Spinal cord (tissue), 10 donors: ENCODE measurements at places on chromosomes 5 and 9.

- DNase-seq = no peak
These were observed 27.7 kb downstream of the ZNF131 start for GRCh38 chr5:43148417-43148816.

- no peak for DNase-seq
These were observed 210.1 kb downstream of the ZNF608 start for GRCh38 chr5:124536333-124536732.

DNA sequence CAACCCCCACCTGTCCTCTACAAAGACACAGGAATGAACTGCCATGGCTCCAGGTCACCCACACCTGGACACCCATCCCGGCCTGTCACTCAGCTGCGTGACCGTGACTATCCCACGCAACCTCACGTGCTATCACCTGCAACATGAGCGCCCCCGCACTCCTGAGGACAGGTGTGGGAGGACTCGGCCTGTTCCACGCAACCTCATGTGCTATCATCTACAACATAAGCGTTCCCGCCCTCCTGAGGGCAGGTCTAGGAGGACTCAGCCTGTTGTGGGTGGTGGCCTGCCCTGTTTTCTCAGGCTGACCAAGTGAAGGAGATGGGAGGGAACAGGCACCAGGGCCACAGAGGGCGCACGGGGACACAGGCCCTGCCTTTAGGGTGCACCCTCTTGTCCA, 4.1 kb downstream of the QSOX2 start:
- no peak for DNase-seq

- DNase-seq = no peak
These were observed 10.2 kb downstream of the PRKAA1 start for GRCh38 chr5:40787986-40788385.

- DNase-seq = no peak
These were observed 178.5 kb downstream of the C9orf152 start for GRCh38 chr9:110029429-110029955.

- DNase-seq = no peak
These were observed 5.7 kb downstream of the PHF2 start for GRCh38 chr9:93582115-93582514.

- DNase-seq = no peak
These were observed 47.9 kb downstream of the TMEM252 start for GRCh38 chr9:68492806-68493205.

DNA sequence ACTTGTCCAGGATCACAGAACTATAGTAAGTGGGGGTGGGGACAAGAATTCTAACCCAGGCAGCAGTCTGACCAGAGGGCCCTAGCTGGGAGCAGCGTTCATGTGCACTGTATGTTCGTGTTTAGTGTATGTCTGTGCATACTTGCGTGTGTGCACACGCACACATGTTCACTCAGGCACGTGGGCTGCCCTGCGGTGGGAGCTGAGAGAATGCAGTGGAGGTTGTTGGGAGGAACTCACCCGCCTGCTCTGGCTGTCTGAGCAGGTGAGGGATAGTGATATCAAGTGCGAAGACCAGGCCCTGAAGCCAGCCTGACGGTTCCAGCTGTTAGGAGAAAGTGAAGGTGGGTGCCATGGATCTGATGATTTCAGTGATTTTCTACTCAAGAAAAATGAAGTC, 942 bp downstream of the DCANP1 start:
- DNase-seq = no peak

GRCh38 chr5:94993491-94993890, 291.4 kb downstream of the MCTP1 start:
- DNase-seq = no peak

GRCh38 chr5:1013238-1013947, 4.8 kb downstream of the NKD2 start:
- no peak for DNase-seq

DNA sequence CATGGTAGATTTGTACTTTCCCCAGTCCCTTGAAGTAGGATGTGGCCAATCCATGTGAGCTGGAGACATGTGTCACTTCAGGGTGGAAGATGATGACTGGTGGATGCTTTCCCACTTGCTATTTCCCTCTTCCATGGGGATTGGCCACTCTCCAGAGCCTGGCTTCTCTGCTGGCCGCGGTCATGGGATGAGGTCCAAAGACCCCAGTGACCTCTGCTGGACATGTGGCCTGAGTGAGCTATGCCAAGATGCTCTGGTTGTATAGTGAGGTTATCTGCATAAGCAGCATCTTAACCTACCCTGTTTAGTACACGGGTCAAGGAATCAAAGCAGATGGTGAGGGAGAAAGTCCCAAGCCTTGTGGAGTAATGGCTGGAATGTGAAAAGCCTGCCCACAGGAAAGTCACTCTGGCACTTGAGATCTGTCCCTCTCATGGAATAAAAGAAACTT, 47.1 kb downstream of the SH3PXD2B start:
- no peak for DNase-seq

DNA sequence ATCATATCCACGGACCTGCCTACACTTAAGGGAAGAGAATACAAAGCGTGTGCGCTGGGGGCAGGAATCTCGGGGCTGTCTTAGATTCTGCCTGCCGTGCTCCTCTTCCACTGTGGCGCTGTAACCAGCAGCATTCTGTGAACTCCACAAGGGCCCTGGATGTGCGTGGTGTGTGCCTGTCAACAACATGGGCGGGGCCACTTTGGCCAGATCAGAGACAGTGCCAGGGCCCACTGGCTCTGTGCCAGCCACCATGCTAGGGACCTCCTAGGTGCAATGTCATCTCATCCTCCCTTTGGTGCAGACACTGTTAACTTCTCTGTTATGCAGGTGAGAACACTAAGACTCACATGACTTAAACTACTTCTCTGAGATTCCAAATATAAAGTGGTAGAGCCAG, 113.7 kb downstream of the COL23A1 start:
- no peak for DNase-seq

- DNase-seq = peak; percentile 41
These were observed 298.5 kb upstream of the ATP10B start for GRCh38 chr5:161150441-161150988.

DNA sequence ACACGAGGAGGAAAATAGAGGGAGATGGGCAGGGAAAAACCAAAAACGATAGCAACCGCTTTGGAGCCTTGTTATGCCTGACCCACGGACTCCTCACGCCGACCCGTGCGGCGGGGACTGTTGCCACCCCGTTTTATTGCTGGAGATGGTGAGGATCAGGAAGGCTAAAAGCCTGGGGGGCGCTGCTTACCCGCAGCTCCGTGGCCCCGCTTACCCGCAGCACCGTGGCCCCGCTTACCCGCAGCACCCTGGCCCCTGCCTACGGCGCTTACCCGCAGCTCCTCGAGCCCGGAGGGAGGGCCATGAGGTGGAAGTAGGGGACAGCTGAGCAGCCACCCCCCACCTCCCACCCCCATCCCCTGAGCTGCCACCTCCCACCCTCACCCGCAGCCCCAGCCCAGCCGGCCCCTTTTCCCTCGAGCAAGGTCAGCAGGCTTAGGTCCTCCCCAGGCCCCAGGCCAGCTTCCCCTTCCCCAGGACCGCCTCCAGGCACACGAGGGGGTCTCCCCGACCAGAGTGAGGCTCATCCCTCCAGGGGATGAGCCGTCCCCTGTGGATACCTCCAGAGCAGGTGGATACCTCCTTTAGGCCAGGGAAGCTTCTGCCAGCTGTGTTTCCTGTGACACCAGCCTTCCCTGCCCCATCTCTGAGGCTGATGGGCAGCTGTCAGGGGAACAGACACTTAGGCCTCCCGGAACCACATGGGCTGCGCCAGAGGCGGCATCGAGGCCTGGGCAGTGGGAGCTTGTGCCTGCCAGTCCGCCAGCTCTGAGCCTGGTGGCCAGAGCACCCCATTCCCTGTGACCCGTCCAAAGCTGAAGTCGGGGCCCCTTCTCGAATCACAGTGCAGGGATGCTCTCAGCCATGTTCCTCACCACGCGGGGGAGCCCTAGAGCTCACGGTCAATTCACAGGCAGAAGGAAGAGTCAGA, 92.3 kb downstream of the LMX1B start:
- no peak for DNase-seq

- DNase-seq = no peak
These were observed 13.3 kb downstream of the SLC25A46 start for GRCh38 chr5:110751902-110752762.

GRCh38 chr9:40925149-40925548, 203.3 kb downstream of the FOXD4L6 start:
- no peak for DNase-seq

- DNase-seq = no peak
These were observed 198.6 kb downstream of the AGTPBP1 start for GRCh38 chr9:85543196-85543595.

DNA sequence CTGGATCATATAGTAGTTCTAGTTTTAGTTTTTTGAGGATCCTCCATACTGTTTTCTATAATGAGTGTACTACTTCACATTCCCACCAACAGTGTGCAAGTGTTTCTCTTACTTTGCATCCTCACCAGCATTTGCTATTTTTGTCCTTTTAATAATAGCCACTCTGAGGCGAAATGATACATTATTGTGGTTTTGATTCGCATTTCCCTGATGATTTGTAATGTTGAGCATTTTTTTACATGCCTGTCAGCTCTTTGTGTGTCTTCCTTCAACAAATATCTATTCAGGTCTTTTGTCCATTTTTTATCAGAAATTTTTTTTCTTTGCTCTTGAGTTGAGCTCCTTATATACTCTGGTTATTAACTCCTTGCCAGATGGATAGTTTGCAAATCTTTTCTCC, 114.0 kb downstream of the ADAMTSL1 start:
- no peak for DNase-seq

DNA sequence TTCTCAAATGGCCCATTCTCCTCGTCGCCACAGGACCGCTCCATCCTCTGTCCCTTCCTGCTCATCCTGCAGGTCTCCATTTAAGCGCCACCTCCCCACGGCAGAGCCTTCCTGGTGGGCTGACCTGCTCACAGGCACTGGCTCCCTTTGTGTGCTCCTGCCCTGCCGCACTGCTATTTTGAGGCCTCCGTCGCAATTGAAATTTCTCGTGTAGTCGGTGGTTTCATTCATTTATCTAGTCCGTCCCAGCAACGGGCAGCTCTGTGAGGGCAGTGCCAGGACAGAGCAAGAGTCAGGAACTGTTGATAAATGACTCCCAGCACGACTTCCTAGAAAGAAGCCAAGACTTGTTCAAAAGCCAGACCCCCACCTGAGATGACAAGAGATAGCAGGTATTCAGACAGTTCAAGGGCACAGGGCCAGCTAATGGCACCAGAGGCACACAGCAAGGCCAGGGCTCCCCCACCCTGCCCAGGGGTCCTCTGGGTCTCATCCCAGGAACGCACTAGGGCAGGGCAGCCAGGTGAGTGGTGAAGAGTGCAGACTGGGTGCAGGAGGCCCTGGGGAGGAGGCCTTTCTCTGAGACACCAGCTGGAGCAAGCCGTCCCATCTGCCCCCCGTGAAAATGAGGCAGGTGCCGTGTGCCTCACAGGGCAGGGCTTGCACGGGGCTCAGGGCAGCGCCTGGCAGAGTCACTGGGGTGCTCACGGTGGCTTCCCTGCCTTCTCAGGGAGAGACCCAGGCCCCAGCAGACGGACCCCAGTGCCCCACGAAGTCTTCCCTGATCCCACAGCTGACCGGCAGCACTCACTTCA, 36.9 kb downstream of the FAM78A start:
- no peak for DNase-seq

DNA sequence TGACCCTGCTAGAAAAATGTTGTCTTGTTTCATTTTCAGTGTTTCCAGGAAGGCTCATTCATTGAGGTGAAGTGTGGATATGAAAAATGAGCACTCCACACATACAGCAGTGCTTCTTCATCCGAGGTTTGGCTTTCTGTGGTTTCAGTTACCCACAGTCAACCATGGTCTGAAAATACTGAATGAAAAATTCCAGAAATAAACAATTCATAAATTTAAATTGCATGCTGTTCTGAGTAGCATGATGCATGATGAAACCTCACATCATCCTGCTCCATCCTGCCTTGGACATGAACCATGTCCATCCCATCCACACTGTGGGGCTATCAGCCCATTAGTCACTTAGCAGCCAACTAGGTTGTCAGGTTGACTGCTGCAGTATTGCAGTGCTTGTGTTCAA, 10.4 kb upstream of the SLC45A2 start:
- no peak for DNase-seq

DNA sequence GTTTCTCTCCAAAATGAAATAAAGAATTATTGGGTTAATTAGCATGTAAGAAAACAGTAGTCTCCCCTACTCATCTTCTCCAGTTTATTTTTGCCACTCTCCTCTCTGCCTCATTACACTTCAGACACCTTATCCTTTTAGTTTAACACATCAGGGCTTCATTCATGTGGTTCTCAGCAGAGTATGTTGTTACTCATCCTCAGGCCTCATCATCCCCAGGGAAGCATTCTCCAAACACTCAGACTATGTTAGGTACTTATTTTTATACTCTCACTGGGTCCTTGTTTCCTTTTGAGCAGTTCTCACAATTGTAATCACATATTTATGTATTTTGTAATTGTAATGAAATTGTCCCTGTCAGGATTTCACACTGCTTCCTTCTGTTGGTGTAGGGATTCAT, 470.5 kb downstream of the PDE4D start:
- DNase-seq = peak; percentile 58

GRCh38 chr5:83059341-83059740, 17.9 kb downstream of the TMEM167A start:
- no peak for DNase-seq

GRCh38 chr5:89036704-89037489, 153.9 kb upstream of the MEF2C start:
- DNase-seq = no peak
